ENCODE measurements at places on chromosomes 16 and 17. TPM values are rescaled to one million over a fixed set of nuclear protein-coding genes. Genes with fewer than 3 reads are reported as not detected.

SEPTIN1 gene
- total RNA-seq = 2.4 TPM

ZNF423 gene
- 0.72 TPM for total RNA-seq

PRDM7 gene
- not detected for total RNA-seq

CMTM2 gene
- not detected for total RNA-seq

STAC2 gene
- 0.60 TPM for total RNA-seq

CDH13 gene
- 8.4 TPM for total RNA-seq

KRT17 gene
- total RNA-seq = 380 TPM

DNA sequence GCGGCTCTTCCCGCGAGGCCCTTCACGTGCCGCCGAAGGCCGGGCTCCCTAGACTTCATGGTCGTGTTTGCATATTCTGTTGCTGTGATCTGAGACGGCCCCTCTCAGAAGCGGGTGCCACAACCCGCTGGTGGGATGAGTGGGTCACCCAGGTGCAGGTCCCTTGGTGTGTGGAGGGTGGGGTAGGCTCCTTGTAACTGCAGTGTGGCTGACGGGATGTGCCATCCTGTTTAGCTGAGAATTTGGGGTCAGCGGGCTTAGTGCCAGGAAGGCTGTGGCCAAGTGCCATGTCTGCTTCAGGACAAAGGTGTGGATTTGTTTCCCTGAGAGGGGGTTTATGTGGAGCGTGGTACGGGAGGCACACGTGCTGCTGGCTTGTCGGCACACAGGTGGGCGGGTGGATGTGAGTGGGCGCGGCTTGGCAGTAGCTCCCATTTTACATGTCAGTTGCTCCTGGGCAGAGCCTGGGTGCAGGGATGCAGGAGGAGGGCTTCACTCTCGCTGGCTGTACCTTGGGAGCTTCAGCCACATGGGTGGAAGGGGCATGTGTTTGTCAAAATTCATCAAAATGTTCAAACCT, 9.2 kb upstream of the WFIKKN1 start:
- ATAC-seq = no peak

- no peak for ATAC-seq
These were observed 91.4 kb downstream of the GRIN2A start for GRCh38 chr16:10090816-10091215.

GRCh38 chr16:60295451-60295850, 1561.3 kb upstream of the GOT2 start:
- ATAC-seq = no peak

DNA sequence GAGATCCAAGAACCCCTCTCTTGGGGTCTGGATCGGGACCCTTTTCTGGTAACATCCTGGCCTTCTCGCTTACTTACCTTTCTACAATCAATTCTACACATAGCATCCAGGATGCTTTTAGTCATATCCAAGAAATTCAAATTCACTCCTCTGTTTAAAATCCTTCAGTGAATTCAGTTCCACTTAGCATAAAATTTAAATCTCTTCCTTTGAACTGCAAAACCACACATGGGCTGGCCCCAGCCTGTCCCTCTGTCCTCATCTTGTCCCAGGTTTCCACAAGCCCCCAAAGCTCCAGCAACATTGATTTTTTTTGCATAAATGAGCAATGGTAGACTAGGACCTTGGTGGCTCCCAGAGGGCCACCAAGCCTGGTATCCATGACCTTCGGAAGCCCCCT, 96.4 kb upstream of the C16orf82 start:
- no peak for ATAC-seq

DNA sequence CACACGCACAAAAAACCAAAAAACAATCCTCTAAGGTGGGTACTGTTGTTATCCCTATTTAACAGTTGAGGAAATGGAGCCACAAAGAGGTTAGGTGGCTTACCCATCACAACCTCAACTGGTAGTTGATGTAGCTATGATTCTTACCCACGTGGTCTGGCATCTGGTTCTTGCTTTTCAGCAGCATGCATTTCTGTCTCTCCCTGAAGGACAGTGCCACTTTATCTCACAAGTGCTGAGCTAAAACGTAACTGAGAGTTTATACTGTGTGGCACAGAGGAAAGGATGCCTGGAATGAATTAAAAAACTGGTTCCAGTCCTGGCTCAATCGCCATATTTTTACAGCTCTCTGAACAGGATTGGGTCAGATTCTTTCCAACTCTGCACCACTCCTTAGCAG, 1.9 kb upstream of the CORO6 start:
- no peak for ATAC-seq

DNA sequence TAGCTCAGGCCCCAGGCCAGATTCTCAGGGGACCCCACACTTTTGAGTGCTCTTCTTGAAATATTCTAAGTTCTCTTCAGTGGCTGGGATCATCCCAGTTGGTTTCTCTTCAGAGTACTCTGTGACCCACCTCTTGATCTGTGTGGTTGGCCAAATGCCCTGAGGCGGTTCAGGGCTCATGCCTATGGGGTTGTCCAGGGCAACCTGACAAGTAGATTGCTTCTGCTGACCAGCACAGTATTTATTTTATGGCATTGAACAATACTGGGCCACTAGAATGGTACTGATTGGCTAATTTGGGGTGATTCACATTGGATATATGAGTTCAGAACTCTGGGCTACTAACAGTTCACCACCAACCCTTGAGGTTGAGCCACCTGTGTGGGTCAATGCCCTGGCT, 7.4 kb upstream of the GOSR2 start:
- peak; percentile 22 for ATAC-seq

GRCh38 chr17:12815642-12816141, 26.4 kb downstream of the ARHGAP44 start:
- no peak for ATAC-seq

DNA sequence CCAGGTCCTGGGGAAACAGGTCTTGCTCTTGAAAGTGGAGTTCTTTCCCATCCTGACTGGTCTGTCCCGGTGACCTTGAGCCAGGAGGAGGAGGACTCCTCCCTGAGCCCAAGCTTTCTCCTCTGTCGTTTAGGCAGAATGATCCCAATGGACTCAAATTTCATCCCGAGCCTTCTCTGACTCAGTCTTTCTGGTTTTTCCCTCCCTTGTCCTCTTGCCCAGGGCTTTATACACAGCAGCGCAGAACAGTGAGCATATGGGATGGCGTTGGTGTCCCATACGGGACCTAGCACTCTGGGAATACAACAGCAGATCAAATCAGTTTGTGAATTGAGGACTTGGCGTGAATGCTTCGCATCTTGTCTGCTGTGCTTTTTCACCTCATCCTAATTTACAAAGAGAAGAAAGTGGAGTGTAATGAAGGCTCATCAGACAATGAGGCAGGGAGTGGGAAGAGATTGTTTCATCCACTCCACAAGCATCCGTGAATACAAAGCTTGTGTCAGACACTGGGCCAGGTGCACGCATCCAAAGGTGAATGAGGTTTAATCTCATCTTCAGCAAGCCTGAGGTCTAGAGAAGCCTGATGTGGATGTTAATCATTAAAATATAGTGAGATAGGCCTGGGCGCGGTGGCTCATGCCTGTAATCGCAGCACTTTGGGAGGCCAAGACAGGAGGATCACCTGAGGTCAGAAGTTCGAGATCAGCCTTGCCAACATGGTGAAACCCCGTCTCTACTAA, 1.1 kb upstream of the XYLT1 start:
- peak; percentile 3 for ATAC-seq

- ATAC-seq = no peak
These were observed 33.8 kb downstream of the SDK2 start for GRCh38 chr17:73610331-73610911.

GRCh38 chr17:56884483-56885311, 29.2 kb downstream of the TRIM25 start:
- no peak for ATAC-seq

- peak; percentile 43 for ATAC-seq
These were observed 541 bp downstream of the ZNF18 start for GRCh38 chr17:11996722-11997146.

DNA sequence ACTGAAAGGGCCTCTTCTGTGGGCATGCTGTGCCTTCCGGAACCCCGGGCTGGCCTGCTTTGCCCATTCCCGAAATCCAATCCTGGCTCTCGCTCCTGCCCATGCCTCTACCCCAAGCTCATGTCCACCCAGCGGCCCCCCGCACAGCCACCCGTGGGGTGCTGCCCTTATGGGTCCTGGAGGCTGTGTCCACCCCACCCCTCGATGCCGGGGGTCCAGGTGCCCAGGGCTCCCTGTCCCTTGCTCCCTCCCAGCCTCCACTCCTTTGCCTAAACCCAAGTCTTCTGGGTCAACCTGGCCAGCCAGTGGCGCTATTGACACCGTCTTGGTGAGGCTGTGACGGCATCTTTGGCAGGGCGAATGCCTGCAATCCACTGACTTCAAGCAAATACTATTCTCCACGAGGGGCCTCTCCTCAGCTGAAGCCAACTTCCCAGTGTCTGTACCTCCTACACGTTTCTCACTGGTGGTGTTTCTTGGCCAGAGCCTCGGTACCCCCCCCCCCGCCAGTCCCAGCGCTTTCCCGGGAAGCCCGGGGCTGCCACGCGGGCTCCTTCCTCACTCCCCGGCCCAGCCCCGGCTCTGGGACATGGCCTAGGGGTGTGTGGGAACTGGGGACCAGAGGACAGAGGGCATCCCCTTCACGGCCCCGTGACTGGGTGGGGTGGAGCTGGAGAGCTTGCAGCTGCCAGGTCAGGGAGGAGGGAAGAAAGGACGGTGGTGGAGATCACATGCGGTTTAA, 12.2 kb upstream of the DUS1L start:
- ATAC-seq = no peak

- no peak for ATAC-seq
These were observed 171.0 kb downstream of the CCDC182 start for GRCh38 chr17:57574040-57574513.

DNA sequence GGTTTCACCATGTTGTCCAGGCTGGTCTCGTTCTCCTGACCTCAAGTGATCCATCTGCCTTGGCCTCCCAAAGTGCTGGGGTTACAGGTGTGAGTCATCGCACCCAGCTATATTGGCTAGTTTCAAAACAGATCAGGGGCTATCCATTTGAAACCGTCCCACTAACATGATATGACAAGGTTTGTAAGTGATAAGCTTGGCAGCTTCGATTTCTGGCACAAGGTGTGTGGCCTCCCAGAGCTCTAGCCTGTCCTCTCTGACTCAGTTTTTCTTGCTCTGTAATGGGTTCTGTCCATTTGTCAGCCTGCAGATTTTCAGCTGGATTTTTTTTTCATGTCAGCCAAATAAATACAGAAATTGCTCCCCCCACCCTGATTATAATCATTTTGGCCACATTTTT, 31.8 kb upstream of the TENT4B start:
- no peak for ATAC-seq

GRCh38 chr16:20884240-20884556, 16.0 kb downstream of the DCUN1D3 start:
- ATAC-seq = no peak

- ATAC-seq = no peak
These were observed 4.0 kb downstream of the KRT40 start for GRCh38 chr17:40980117-40980516.

GRCh38 chr16:24769806-24770205, 40.4 kb downstream of the TNRC6A start:
- no peak for ATAC-seq

- no peak for ATAC-seq
These were observed 29.4 kb downstream of the IRF8 start for GRCh38 chr16:85928401-85928820.

- no peak for ATAC-seq
These were observed 46.1 kb upstream of the MTMR4 start for GRCh38 chr17:58560511-58560910.

DNA sequence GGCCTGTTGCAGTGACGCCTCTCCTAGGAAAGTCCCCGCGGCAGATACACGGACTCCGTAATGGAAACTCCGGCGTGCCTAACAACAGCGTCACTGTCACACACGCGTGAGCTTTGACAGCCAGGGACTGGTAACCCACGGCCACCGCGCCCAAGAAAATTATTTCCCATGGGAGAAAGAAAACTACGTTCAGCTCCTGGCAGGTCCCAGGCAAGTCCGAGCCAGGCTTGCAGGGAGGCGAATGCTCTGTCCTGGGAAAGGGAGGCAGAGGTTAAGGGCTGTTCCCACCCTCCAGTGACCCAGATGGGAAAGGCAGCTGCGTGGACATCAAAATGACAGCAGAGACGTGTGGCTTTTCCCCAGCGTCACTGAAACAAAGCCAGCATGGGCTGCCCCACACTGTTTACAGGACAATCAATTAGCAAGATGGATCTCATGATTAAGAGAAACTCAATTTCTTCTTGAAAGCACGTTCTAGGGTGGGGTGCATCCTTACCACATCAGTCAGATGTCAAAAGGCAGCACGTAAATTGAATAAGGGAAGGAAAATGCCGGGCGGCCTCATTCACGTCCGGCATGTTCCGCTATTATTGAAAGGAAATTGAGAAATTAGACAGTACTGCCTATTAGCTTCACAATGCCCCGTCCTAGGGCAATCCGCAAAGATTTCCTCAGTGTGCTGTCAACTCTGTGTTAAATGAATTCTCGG, 82.5 kb downstream of the NXN start:
- peak; percentile 48 for ATAC-seq

GRCh38 chr16:12815361-12815760, 11.7 kb upstream of the CPPED1 start:
- ATAC-seq = no peak

DNA sequence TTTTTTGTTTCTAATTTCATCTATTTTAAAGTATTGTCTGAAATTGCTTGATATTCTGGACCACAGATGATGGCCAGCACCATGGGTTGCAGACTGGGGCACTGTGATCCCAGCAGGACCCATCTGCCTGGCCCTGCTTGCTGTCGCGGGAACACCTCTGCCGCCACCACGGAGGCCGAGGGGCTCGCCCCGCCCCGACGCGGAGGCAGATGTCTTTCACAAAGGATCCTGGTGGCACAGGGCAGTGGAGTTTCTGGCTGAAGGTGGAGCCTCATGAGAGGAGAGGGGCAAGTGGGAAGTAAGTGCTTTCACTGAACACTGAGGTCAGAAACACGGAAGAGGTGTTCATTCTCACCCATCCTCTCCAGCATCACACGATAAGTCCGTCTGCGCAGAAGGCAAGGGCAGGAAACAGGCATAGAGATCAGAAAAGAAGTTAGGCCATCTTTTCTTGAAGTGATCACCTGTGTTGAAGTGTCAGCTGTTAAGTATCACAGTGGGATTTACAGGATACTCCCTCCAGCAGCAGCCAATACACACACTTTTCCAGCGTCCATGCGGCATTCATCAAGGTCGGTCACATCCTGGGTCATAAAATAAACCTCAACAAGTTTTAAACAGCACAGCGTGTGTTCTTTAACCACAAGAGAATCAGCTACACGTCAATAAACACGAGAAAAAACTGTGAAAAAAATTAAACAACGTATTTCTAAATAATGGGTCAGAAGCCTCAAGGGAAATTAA, 194.5 kb downstream of the RPTOR start:
- ATAC-seq = no peak

GRCh38 chr16:68910051-68910450, 66.7 kb downstream of the TANGO6 start:
- ATAC-seq = no peak

- ATAC-seq = no peak
These were observed 3.9 kb upstream of the SKAP1 start for GRCh38 chr17:48433896-48434295.
